ENCODE measurements at places on chromosomes 2 and 18.

GRCh38 chr2:59938181-59938580, 615.3 kb downstream of the BCL11A start:
- no peak for DNase-seq

- DNase-seq: no peak
Measured at GRCh38 chr2:42030829-42031228, 17.0 kb upstream of the PKDCC start.

DNA sequence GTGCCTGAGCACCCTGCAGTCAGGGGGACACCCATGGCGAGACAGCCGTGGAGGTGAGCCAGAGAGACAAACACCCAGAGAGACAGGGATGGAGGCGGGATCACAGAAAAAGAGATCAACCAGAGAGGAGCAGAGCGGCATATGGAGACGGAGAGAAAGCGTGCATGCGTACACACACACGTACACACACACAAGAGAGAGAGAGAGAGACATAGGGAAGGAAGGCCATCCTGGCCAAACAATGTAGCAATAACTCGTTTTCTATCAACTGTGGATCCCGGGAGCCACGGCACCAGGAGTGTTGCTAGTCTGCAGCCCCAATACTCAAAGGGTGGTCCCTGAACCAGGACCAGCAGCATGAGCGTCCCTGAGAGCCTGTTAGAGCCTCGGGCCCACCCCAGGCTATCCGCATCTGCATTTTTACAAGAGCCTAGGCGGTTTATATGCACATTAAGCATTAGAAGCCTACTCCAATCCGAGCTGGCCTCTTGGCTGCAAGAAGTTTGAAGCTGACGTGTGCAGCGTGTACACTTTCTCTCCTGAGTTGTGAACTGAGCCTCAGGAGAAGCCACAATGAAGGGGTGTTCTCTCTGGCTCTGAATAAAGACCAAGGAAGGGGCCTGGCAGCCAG, 50.1 kb upstream of the MYCN start:
- DNase-seq: no peak

DNA sequence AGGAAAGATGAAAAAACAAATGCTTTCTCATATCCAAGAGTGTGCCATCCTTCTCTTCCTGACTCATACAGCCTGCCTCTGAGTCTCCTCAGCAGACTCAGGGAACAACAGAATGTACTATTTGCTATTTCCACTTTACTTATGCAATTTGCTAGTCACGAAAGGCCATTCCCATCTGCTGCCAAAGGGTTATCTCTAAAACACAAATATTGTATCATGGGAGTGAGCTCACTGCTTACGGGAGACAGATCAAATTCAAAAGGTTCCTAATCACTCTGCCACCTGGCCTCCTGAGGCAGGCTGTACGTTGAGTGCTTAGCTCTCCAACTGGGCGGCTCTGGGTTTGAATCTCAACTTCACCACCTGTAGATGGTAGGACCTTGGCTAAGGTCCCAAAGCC, 92.0 kb downstream of the GAREM1 start:
- DNase-seq: no peak

- no peak for DNase-seq
Measured at GRCh38 chr2:53886406-53887280, 26.9 kb upstream of the GPR75 start.

- no peak for DNase-seq
Measured at GRCh38 chr2:161315380-161315779, 7.2 kb downstream of the PSMD14 start.

All from Jurkat, Clone E6-1 (cell line).